GM18507 (cell line): ENCODE measurements at places on chromosomes 7 and 10.

DNA sequence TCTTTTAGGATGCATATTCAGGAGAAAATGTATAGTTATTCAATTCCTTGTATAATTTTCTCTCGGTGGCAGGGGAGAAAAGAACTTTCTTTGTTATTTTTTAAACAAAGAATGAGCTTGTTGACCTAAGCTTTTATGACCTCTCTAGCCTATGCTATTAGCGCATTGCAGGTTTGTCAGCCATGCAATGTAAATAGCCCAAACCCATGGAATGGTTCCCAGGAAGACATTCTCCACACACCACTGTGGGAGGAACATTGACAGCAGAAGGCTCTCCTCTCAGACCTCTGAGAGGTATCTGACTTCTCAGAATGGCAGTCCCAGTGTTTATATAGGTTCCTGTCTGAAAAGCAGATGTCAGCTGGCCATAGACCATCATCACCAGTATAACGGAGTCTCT is 19.6 kb upstream of the AGBL3 start:
- no peak for DNase-seq

DNA sequence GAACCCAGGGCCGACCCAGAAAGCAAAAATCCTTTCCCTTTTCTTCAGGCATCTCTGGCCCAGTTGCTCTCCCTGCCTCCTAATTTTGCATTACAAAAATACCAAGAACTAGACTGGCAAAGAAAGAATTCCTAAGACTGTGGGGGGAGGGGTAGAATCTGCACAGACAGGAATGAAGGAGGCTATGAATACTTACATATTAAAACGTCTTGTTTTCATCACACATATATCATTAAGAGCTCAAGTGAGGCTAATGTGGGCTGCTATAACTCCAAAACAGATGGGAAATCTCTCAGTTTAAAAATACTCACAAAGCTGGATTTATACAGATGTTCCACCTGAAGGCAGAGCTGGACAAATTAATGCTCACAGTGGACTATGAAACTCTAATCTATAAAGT is 29.2 kb upstream of the MKX start:
- DNase-seq: no peak

- no peak for DNase-seq
These were observed 77.6 kb upstream of the PPP1R3A start for GRCh38 chr7:113996405-113996804.

- DNase-seq: peak; percentile 17
These were observed 552 bp downstream of the IL15RA start for GRCh38 chr10:5976512-5977470.

- DNase-seq: no peak
These were observed 89.1 kb downstream of the GRB10 start for GRCh38 chr7:50693455-50694130.
